ENCODE measurements at places on chromosomes 13 and 19.

DNA sequence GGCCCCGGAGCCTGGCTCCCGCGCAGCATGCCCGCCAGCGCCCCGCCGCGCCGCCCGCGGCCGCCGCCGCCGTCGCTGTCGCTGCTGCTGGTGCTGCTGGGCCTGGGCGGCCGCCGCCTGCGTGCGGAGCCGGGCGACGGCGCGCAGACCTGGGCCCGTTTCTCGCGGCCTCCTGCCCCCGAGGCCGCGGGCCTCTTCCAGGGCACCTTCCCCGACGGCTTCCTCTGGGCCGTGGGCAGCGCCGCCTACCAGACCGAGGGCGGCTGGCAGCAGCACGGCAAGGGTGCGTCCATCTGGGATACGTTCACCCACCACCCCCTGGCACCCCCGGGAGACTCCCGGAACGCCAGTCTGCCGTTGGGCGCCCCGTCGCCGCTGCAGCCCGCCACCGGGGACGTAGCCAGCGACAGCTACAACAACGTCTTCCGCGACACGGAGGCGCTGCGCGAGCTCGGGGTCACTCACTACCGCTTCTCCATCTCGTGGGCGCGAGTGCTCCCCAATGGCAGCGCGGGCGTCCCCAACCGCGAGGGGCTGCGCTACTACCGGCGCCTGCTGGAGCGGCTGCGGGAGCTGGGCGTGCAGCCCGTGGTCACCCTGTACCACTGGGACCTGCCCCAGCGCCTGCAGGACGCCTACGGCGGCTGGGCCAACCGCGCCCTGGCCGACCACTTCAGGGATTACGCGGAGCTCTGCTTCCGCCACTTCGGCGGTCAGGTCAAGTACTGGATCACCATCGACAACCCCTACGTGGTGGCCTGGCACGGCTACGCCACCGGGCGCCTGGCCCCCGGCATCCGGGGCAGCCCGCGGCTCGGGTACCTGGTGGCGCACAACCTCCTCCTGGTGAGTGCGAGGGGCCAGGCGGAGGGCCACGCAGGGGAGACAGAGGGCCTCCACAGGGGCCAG is at the start of gene KL:
Gene KL, plus strand, starts transcription at position 10 of the 909 bp plus-strand sequence. Its CDS starts 18 bp downstream, at position 28.
- no peak for DNase-seq

- DNase-seq = no peak
Observed at GRCh38 chr19:35225951-35226350, 2.6 kb downstream of the FAM187B start.

GRCh38 chr13:31043957-31044356 is 111.5 kb downstream of the TEX26 start:
- DNase-seq = no peak

GRCh38 chr19:41755328-41755913 is at the start of gene CEACAM6:
Gene CEACAM6 (plus strand): TSS chr19:41755530. CDS start chr19:41755639, 109 bp downstream.
- no peak for DNase-seq

- DNase-seq = no peak
Observed at GRCh38 chr19:49801401-49801888, 11.6 kb downstream of the FUZ start.

- DNase-seq = no peak
Observed at GRCh38 chr19:7843521-7843920, 13.5 kb downstream of the EVI5L start.

GRCh38 chr13:46321494-46322225 is 65.4 kb downstream of the RUBCNL start:
- no peak for DNase-seq

- DNase-seq = no peak
Observed at GRCh38 chr13:48625413-48626076, 28.2 kb upstream of the CYSLTR2 start.

DNA sequence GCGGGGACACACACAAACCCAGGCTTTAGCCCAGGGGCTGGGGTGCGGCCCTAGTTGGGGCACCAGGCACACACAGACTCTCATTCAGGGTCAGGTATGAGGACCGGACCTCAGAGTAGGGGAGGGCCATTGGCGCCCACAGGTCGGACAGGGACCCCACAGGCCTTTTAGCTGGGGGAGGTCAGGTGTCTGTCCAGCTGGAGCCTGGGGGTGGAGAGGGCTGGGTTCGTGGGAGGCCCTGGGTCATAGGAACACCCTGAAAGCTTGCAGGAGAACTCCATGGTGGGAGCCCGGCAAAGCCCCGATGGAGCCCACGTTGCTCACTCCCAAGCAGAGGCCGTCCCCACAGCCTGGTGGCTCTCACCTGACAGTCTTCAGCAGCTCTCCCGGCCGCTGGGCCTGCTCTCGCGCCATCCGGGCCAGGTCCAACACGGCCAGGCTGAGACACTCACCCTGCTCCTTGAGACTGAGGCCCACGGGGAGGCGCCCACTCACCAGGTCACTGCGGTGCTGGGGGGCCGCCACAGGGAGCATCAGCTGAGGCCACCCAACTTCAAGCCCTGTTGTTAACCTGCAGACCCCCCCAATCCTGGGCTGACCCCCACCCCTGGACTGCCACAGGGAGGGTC is 5.0 kb downstream of the JAK3 start:
- no peak for DNase-seq

- no peak for DNase-seq
Observed at GRCh38 chr13:30773561-30773960, 38.2 kb downstream of the ALOX5AP start.

DNA sequence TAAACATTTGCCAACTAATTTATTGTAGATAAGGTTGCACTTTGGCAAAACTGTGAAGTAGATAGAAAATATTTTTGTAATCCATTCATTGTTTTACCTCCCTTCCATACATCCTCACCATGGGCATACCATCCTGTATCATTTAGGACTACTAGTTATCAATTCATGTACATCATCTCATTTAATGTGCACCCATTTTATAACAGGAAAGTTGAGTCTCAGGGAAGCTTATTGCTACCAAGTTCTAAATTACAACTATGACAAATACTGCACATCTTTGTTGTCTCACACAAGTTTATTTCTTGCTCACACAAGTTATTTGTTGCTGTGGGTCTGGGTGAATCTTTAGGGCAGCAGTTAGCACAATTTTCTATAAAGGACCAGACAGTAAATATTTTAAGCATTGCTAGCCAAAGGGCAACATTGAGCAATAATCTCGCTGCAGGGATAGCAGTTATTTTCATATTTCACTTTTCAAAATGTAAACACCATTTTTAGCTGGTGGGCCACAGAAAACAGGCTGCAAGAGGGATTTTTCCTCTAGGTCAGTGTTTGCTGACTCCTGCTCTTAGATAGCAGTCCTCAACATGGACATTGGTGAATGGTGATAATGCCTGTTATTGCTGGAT is 276.5 kb downstream of the GPC6 start:
- no peak for DNase-seq

DNA sequence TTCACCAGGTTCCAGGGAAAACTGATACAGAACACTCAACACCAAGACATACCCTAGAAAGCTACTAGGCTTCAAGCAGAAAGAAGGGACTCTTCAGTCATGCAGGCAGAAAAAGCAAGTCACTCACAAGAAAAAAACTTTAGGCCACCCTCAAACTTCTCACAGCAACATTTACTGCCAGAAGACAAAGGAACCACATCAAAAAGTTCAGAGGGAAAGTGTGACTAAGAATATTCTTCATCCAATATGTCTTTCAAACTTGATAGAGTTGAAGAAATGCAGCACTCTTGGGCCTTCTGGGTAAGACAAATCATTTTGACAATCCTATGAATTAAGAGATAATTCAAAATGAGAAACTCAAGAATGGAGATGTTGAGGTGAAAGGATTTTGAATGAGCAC is 7.7 kb downstream of the DZIP1 start:
- DNase-seq = no peak

- DNase-seq = no peak
Observed at GRCh38 chr13:92315265-92315664, 911.3 kb upstream of the GPC6 start.

DNA sequence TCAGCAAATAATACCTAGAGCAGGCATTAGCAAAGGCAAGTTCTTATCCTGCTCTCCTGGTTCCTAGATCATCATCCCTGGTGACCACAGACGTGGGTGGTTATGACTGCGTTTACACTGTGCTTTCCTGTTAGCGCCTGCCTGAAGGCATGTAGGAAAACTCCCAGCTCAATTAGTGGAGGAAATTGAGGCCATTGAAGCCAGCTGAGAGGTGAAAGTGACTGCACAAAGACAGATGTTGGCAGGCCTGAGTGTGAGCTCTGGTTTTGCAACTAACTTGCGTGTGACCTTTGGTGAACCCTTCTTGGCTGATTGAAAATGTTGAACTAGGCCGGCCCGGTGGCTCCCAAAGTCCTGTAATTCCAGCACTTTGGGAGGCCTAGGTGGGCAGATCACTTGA is 17.5 kb upstream of the NWD1 start:
- DNase-seq = no peak

- DNase-seq = no peak
Observed at GRCh38 chr19:18308948-18309325, 13.9 kb downstream of the LSM4 start.

DNA sequence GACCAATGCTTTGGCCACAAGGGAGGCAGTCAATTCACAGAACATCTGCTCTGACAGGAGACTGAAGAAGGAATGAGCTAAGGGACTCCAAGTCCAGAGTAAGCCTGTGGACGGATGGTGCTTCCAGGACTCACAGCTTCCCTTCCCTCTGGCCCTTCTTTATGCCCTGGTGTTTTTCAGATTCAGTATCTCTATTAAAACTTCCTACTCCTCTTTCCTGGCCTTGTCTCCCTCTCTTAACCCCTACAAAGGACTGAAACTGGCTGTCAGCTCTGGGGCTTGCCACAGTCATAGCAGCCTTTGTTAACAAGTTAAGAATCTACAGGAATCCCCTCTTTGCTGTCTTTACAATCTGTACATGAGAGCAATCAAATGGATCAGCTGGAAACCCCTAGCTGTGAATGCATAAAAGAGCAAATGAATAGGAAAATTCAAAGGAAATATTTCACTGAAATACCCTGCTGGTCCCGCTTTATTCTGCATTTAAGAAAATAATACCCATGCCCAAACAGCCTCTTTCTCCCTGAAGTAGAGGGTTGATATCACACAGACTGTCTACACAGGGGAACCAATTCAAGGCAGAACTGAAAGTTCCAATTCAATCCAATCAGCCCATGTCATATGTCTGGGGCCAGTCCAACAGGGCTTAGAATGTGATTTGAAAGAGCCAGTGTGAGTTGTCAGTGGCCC is 192.3 kb downstream of the MZT1 start:
- DNase-seq = no peak

- DNase-seq = no peak
Observed at GRCh38 chr13:80798576-80799133, 457.7 kb upstream of the SPRY2 start.

Data from NCI-H2081 treated with DMSO at 0.1 percent for 48 hours (cell line).